Effector memory CD8-positive, alpha-beta T cell (primary cell): ENCODE measurements at places on chromosomes 7 and 10.

DNA sequence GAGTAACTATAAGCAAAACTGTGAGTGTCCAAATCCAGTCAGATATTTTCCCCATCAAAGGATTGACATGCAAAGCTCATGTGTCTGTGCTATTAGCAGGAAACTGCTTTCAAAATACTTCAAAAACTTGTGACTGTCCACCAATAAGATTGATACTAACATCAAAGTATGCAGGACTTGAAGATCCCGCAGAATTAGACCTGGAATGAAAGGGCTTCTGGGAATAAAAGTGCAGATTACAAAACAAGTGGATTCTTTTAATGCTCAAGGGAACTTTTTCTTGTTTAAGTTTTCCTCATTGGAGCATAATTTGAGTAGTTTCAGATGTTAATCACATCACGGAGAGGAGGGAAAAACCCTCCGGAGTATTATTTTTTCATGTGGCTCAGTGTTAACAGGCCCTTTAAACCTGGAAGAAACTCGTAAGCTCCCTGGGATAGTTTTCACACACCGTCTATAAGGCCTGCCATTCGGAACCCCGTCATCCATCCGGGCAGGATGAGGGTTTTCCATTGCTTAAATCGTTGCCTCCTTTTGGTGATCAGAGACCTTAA is 33.9 kb upstream of the MKX start:
- no peak overlapping the region for H3K27ac ChIP-seq
- H3K4me3 ChIP-seq = no peak overlapping the region
- no peaks in the 10 kb centered on the region for H3K4me1 ChIP-seq
- H3K27me3 ChIP-seq = peaks cover 72% of the 10 kb centered on the region

GRCh38 chr7:332646-333392 is 42.8 kb downstream of the FOXL3 start:
- H3K36me3 ChIP-seq = no peaks in the 10 kb centered on the region
- H3K4me1 ChIP-seq = peaks cover 10% of the 10 kb centered on the region
- H3K27ac ChIP-seq = no peak overlapping the region
- DNase-seq = peak; percentile 86
- H3K4me3 ChIP-seq = no peak overlapping the region
- peaks cover 38% of the 10 kb centered on the region for H3K27me3 ChIP-seq

DNA sequence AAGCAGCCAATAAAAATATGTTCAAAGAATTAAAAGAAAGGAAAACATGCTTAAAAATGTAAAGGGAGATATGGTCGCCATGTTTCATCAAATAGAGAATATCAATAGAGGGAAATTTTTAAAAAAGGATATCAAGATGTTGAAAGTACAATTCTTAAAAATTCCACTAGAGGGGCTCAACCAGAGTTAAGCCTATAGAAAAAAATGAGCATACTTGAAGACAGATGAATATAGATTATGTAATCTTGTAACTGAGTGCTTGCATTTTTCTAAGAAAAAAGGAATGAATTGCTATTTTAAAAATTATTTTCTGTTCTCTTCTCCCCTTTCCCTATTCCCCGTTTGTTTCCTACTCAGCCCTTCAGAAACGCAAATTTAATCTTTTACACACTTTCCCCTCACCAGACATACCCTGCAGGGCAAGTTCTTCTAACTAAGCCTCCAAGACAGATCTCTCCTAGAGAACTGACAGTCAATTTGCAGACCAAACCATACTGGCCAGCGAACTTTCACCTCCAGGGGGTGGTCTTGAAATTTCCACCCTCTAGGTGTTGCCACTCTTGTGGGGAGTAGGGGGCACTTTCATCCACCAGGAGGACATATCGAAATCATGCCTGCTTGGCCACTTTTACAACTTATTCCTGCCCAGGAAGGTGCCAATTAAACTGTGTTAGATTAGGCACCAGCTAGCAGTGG is 67.7 kb downstream of the NSUN6 start:
- peaks cover 10% of the 10 kb centered on the region for H3K4me1 ChIP-seq
- peaks cover 9% of the 10 kb centered on the region for H3K36me3 ChIP-seq
- H3K4me3 ChIP-seq = no peak overlapping the region
- H3K27ac ChIP-seq = no peak overlapping the region

DNA sequence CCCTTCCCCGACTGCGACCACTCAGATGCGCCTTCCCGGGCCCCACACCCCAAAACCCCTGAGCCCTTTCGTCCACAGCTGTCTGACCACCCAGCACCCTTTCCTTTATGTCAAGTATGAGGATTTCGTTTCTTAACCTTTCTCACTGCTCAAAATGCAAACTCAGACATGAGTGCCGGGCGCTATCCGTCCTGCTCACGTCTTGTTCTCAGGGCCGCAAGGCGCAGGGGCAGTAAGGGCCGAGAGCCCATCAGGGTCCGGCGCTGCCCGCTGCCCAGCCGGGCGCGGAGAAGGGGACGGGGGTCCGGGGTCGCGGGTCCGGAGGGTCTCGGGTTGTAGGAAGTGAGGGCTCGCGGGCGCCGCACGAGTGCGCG is 670 bp upstream of the RBM33 start:
- peak overlapping the region; percentile 92 for H3K4me3 ChIP-seq
- peaks cover 42% of the 10 kb centered on the region for H3K4me1 ChIP-seq
- H3K27ac ChIP-seq = peak overlapping the region; percentile 96
- H3K36me3 ChIP-seq = peaks cover 34% of the 10 kb centered on the region

DNA sequence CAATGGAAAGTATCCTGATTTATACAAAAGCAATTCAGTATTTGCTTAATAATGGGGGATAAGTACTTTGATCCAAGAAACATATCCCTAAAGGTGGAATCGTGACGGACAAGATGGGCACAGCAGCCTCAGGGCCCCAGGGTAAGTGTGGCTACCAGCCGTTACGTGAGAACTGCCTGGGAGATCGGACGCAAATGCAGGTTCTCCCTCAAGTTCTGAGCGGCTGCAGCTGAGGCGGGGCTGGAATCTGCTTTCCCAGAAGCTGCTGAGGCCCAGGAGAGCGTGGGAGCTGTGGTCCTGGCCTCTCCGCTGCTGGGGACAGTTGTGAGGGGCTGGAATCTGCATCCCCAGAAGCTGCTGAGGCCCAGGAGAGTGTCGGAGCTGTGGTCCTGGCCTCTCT is 13.5 kb downstream of the FOXL3 start:
- no peaks in the 10 kb centered on the region for H3K27me3 ChIP-seq
- H3K4me3 ChIP-seq = no peak overlapping the region
- no peak for DNase-seq
- peak overlapping the region; percentile 38 for H3K27ac ChIP-seq
- no peaks in the 10 kb centered on the region for H3K4me1 ChIP-seq
- H3K36me3 ChIP-seq = no peaks in the 10 kb centered on the region

DNA sequence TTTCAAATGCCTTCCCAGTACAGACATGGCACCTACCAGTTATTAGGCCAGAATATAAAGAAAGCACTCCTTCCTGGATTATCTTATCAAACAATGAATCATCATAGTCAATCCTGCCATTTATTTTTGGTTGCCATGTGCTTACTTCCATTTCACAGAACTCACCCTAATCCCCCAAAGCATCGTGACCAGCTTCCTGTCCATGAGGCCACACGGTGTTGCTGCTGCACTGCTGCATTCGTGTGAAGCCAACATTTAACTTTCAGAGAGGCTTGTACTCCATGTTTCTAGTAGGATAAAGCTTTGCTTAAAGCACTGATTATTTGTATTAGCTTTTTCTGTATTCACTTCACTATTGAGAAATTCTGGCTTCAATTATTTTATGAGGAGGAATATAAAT is 14.4 kb downstream of the COL28A1 start:
- no peaks in the 10 kb centered on the region for H3K36me3 ChIP-seq
- DNase-seq = no peak
- H3K4me1 ChIP-seq = no peaks in the 10 kb centered on the region

GRCh38 chr10:100085596-100085995 is 3.9 kb upstream of the CPN1 start:
- H3K27ac ChIP-seq = no peak overlapping the region
- no peak overlapping the region for H3K4me3 ChIP-seq
- peaks cover 42% of the 10 kb centered on the region for H3K27me3 ChIP-seq

DNA sequence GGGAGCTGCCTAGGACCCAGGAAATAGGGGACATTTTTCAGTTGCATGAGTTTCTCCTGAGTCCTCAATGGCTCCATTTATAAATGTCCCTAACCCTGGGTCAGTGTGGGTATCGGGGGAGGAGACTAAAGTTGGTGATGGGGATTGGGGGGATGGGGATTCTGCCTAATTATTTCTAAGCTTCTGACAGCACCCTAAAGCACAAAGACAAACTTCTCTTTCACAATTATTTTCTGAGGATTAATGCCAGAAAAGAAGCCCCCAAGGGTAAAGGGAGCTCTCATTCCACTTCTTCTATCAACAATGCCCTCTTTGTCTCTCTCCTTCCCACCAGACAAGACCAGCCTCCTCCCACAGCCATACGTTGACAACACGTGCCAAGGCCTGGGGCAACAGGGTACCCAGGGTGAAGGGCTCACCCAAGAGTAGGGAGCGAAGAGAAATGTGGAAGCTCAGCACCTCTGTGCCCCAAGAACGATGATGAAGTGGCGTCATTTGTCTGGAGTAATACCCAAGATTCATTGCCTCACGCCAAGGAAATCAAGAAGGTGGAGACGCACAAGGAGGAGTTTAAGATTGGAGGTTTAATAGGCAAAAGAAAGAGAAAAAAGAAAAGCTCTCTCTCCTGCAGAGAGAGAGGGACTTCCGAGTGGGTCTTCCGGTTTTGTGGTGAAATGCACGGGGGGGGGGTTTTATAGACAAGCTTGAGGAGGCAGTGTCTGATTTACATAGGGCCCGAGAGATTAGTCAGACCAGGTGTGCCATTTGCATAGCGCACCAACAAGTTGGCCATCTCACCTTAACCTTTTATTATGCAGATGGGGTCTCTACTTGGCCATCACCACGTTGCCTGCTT is 14.4 kb upstream of the GJC3 start:
- no peak for DNase-seq
- no peak overlapping the region for H3K4me3 ChIP-seq
- peaks cover 3% of the 10 kb centered on the region for H3K36me3 ChIP-seq
- H3K4me1 ChIP-seq = peaks cover 3% of the 10 kb centered on the region

- H3K27ac ChIP-seq = no peak overlapping the region
- DNase-seq = no peak
- H3K4me1 ChIP-seq = no peaks in the 10 kb centered on the region
- no peak overlapping the region for H3K4me3 ChIP-seq
- peaks cover 29% of the 10 kb centered on the region for H3K27me3 ChIP-seq
Measured at GRCh38 chr7:25595996-25596395, 367.7 kb upstream of the NPVF start.

DNA sequence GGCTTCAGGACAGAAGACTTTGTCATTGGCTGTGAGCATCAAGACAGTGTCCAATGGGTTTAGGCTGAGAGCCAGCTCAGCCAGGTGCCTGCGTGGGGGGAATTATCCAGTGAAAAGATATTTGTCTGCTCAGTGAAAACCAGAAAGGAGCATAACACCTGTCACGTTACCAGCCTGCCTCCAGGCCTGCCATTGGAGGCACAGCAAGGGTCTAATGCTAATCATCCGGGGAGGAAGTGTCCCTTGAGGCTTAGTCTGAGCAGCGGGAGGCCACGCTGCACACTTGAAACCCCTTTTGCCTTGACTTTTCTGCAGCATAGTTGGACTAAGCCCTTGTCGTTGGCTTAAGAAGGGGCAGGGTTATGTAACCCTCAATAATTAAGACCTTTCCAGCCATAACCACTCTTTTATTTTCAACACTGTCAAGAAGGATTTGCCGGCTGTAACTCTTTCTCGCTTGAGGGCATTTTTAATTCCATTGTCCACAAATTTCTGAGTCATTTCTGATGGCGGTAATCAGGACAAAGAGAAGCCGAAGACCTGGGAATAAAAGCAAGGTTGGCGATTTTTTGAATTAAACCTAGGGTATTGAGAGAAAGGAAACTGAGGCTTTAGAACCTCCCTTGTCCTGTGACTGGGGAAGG is 639.6 kb upstream of the FOXK1 start:
- no peak for DNase-seq
- H3K27ac ChIP-seq = no peak overlapping the region
- H3K4me1 ChIP-seq = no peaks in the 10 kb centered on the region
- no peaks in the 10 kb centered on the region for H3K36me3 ChIP-seq

- no peaks in the 10 kb centered on the region for H3K4me1 ChIP-seq
- no peak overlapping the region for H3K4me3 ChIP-seq
- no peak for DNase-seq
- H3K27me3 ChIP-seq = peaks cover 12% of the 10 kb centered on the region
- peaks cover 3% of the 10 kb centered on the region for H3K36me3 ChIP-seq
Measured at GRCh38 chr10:116798859-116799258, 50.4 kb upstream of the ENO4 start.

DNA sequence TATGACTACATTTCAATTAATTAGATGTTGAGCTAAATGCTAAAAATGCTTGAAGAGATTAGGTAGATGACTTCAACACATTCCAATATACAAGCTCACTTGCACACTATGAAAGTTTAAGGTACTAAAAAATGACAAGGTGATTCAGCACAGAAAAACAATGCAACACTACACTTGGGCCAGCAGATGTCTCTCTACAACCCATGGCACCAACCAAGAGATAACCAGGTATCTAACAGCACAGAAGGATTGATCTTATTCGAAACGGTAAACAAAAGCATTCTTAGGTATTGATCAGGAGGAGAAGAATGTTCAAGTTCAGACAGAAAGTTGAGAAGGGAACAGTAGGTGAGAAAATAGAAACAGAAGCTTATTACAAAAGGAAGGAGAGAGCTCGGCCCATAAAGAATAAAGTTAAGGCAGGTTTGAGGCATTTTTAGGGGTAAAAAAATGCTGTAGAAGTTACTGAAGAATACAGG is 248.2 kb upstream of the KLF14 start:
- H3K27me3 ChIP-seq = no peaks in the 10 kb centered on the region
- no peak overlapping the region for H3K27ac ChIP-seq
- no peak overlapping the region for H3K4me3 ChIP-seq
- H3K36me3 ChIP-seq = peaks cover 46% of the 10 kb centered on the region
- peaks cover 36% of the 10 kb centered on the region for H3K4me1 ChIP-seq
- DNase-seq = peak; percentile 29

GRCh38 chr10:95867866-95868265 is 39.9 kb upstream of the CC2D2B start:
- no peak overlapping the region for H3K4me3 ChIP-seq
- H3K4me1 ChIP-seq = peaks cover 6% of the 10 kb centered on the region
- H3K36me3 ChIP-seq = peaks cover 3% of the 10 kb centered on the region

DNA sequence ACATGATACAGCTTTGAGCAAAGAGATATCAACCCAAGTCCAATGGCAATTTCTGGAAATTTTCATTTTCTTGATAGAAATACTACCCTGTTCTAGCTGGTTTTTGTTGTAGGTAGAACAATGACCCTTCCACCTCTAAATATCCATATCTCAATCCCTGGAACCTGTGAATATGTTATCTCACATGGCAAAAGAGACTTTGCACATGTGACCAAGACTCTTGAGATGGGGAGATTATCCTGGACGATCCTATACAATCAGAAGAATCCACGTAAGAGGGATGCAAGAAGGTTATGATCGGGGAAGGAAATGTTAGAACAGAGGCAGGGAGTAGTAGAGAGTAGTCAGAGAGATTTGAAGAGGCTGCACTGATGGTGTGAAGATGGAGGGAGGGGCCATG is 124.9 kb downstream of the CCDC71L start:
- H3K27me3 ChIP-seq = no peaks in the 10 kb centered on the region
- H3K4me1 ChIP-seq = peaks cover 5% of the 10 kb centered on the region
- no peak overlapping the region for H3K4me3 ChIP-seq
- H3K27ac ChIP-seq = no peak overlapping the region
